ENCODE measurements at places on chromosomes 12 and 14.

GRCh38 chr14:30928462-30928861 lies 54.1 kb downstream of the COCH start:
- no peak overlapping the region for H3K27ac ChIP-seq
- H3K36me3 ChIP-seq = no peaks in the 10 kb centered on the region
- H3K4me1 ChIP-seq = peaks cover 11% of the 10 kb centered on the region

GRCh38 chr14:70856851-70857495 lies 47.7 kb upstream of the MAP3K9 start:
- H3K27ac ChIP-seq = no peak overlapping the region
- H3K4me3 ChIP-seq = no peak overlapping the region
- H3K4me1 ChIP-seq = no peaks in the 10 kb centered on the region
- no peaks in the 10 kb centered on the region for H3K36me3 ChIP-seq
- no peaks in the 10 kb centered on the region for H3K27me3 ChIP-seq

DNA sequence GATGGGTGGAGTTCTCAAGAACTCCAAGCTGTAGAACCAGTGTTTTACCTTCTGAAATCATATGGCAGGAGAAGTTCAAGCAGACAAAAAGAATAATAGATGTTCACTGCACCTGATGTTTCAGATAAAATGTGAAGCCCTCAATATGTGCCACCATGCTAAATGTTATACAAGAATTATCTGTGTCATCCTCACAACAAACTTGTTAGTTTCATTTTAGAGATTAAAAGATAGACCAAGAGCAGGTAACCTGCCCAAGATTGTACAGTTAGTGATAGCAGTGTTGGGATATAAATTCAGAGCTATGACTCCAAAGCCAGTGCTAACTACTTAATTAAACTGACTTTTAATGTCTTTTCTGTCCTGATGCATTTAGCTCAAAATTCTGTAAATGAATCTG lies 44.7 kb downstream of the FRS2 start:
- no peaks in the 10 kb centered on the region for H3K27me3 ChIP-seq
- no peak overlapping the region for H3K27ac ChIP-seq
- DNase-seq = no peak
- no peaks in the 10 kb centered on the region for H3K36me3 ChIP-seq
- no peak overlapping the region for H3K4me3 ChIP-seq
- peaks cover 66% of the 10 kb centered on the region for H3K4me1 ChIP-seq

DNA sequence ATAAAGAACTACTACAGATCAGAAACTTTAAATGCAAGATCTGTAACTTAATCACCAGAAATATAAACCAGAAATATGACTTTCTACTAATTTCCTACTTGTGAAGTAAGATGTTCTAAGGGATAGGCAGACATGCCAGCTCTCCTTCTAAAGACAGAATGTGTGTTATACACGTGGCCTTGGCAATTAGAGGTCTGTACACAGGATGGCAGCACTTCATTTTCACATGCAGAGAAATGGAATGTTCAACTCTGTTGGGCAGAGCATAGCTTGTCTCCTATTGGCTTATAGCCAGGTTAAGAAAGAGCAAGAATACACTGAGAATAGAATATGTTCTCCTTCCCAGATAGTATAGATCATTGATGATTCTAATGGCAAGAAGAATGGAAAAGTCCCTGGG lies 403.8 kb downstream of the DAD1 start:
- H3K4me3 ChIP-seq = no peak overlapping the region
- no peak for DNase-seq
- no peak overlapping the region for H3K27ac ChIP-seq
- H3K36me3 ChIP-seq = no peaks in the 10 kb centered on the region
- no peaks in the 10 kb centered on the region for H3K27me3 ChIP-seq

DNA sequence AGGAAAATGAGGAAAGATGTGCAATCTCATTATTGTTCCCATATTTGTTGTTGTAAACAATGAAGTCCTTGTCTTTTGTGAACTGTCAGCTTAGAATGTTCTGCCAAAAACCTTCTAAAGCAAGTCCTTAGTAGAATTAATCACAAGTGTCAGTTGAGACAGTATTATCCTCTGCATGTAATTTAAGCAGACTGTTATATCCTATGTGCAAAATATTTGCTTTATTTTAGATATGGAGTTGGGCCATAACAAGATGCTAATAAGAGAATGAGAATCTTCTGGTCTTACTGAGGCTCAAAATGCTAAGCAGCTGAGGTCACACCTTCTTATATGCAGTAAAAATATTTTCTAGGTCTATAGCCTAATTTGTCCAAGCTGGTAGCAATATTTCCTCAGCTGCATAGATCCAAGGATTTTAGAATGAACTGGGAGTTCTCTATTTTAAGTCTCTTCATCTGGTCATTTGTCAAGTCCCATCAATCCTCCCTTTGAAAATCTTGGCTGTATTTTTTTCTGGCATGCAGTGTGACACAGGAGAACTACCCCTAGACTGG lies 222.3 kb upstream of the NAV3 start:
- H3K4me1 ChIP-seq = no peaks in the 10 kb centered on the region
- H3K27ac ChIP-seq = no peak overlapping the region
- no peak for DNase-seq

DNA sequence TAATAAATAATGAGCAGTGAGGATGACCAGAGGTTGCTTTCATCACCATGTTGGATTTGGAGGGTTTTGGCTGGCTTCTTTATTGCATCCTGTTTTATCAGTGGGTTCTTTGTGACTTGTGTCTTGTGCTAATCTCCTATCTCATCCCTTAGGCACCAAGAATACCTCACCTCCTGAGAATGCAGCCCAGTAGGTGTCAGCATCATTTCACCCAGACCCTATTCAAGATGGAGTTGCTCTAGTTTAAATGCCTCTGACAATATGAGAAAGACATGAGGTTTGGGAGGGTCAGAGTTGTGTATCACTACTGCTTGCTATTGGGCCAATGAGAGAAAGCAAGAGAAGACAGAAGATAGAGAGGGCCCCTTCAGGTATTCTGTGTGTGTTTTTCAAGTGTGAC lies 592.2 kb downstream of the ETNK1 start:
- H3K4me3 ChIP-seq = no peak overlapping the region
- H3K27me3 ChIP-seq = no peaks in the 10 kb centered on the region
- no peak for DNase-seq
- no peaks in the 10 kb centered on the region for H3K36me3 ChIP-seq
- no peak overlapping the region for H3K27ac ChIP-seq

DNA sequence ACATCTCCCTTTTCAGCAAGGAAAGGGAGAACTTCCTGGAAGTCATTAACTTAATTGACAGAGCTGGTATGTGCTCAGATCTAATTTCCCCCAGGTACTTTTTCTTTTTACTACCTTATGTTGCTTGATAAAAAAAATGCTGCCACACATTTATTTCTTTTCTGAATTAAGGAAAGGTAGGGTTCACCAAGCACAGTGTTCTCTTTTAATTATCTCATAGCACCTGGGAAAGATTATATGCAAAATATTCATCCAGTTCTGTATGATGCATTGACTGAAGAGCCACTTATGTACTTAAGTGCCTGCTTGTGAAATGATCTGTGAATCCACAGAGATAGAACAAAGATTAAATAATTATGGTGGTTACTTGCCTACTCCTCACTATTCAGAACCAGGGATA lies 25.1 kb downstream of the KCNC2 start:
- H3K36me3 ChIP-seq = no peaks in the 10 kb centered on the region
- H3K4me1 ChIP-seq = no peaks in the 10 kb centered on the region
- DNase-seq = no peak
- H3K27me3 ChIP-seq = no peaks in the 10 kb centered on the region
